Stimulated activated CD4-positive, alpha-beta T cell treated with anti-CD3 and anti-CD28 coated beads, Interleukin-15, amount 100 ng/mL, for 1 hour (primary cell): ENCODE measurements at places on chromosomes 2 and 18.

DNA sequence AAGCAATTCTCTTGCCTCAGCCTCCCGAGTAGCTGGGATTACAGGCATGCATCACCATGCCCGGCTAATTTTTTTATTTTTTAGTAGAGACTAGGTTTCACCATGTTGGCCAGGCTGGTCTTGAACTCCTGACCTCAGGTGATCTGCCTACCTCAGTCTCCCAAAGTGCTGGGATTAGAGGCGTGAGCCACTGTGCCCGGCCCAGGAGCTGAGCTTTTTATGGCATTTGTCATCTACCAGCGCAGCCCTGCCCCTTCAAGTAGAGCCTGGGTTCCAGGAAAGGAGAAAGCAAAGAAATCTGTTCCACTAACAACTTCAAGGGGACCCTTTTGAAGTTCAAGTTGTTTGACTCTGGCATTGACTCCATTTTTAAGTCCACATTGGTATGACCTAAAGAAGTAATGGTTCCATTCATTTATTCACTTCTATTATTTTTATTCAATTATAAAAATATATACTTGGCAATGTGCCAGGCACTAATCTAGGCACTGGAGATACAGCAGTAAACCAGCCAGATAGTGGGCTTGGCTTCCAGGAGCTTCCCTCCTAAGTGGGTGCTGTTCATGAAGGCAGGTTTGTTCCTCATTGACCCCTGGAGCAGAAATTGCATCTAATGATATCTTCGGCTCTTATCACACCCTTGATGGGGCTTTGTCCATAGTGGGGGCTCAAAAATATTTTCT lies 8.0 kb upstream of the SFTPB start:
- no peak for DNase-seq

- DNase-seq = no peak
Measured at GRCh38 chr18:8006979-8007378, 439.9 kb downstream of the PTPRM start.

DNA sequence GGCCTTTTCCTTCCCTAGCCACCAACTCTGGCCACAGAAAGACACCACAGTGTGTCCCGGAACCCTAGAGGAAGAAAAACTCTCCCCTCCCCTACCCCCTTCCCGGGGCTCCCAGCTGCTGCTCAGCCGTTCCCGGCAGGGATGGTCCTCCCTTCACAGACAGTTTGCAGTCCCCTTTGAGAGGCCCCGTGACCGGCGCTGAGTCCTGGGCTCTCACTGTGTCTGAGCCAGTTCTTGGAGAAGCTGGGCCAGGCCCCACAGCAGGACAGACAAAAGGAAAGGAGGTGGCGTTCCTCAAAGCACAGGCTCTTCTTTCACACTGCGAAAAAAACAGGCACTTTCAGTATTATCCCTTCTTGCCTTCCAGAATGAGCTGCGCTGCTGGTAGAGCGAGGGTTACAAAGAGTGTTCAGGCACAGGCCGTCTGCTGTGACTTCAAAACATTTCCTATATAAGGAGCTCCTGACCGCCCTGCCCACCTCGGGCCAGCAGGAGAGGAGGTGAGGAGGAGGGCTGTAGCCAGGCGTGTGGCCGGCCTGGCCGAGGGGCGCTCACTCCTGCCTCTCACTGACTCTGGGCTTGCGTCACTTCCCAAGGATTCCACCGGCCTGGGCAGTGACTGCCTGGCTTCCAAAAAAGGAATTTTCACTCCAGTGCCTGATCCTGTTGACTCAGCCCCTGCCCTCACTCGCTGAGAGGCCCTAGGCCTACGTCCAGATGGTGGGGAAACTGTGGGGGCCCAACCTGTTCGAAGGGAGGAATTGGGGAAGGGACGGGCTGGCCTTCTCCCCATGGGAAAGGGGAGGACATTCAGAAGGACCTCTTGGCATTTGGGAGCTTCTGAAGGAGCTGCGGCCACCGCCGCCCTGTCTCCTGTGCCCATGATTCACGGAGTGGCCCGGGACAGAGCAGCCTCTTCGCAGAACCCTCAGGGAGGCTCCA lies 24.9 kb downstream of the CIDEA start:
- no peak for DNase-seq

- DNase-seq = no peak
Measured at GRCh38 chr2:74548900-74549826, 4.6 kb downstream of the LOXL3 start.

DNA sequence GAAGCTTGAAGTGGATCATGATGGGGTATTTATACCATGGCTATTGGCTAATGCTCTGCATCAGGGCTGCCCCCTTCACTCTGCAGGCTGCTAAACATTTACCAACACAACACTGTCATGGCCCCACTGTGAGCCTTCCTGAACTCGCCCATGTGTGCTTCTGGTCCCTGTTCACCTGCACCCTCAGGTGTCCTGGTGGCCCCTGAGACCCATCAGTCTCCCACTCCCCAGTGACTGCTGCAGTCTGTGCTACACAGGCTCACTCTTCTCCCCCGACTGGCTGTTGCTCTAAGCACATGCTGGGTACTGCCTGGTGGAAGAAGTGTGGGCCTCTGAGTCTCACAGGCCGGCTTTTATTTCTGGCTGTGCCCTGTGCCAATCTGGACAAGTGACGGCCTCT lies 183.0 kb upstream of the HS6ST1 start:
- DNase-seq = no peak

DNA sequence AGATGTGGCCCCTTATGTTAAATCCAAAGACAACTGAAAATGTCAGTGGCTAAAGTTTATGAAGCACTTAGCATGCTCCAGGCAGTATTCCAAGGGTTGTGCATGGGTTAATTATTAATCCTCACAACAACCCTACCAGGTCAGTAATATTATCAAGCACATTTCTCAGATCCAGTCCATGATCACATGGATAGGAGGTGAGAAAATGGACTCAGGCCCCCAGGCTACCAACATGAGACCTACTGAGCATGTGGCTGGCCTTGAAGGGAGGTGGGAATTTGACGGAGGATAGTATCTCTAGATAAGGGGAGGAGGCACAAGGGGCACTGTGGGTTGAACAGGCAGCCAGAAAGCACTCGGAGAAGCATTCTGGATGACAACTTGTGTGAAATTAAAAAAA lies 412.0 kb downstream of the MEIS1 start:
- DNase-seq = no peak

GRCh38 chr18:23586249-23587196 lies at the start of gene NPC1:
TSS of gene NPC1 (minus strand) at chr18:23586506. CDS start at chr18:23586343, 163 bp downstream.
- DNase-seq = peak; percentile 81

DNA sequence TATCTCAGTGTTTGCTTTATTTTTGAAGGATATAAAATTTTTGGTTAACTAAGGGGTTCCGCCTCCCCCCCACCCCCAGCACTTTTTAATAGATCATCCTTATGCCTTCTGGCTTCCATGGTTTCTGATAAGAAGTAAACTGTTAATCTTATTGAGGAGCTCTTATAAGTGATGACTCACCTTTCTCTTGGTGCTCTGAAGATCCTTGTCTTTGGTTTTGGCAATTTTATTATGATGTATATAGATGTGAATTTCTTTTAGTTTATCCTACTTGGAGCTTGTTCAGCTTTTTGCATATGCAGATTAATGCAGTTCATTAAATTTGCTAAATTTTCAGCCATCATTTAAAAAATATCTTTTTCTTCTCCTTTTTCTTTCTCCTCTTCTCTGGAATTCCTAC lies 91.7 kb upstream of the CTAGE1 start:
- DNase-seq = no peak

- DNase-seq = peak; percentile 19
Measured at GRCh38 chr2:86368161-86368824, 30.9 kb upstream of the REEP1 start.

DNA sequence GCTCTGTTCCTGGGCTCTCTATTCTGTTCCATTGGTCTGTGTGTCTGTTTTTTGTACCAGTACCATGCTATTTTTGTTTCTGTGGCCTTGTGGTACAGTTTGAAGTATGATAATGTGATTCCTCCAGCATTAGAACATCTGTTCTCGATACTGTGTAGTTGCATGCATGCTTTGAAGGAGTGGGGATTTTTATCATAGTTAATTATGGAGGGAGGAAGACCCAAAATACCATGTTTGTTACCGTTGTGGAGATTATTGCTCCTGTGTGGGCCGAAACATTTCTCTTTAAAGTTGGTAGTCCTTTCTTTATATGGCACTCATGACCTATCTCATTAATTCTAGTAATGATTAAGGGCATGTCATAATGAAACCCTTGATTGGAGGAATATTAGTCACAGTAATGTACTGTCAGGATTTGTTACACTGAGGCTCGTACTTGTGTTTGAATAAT lies 87.6 kb downstream of the TTC27 start:
- DNase-seq = no peak

- DNase-seq = no peak
Measured at GRCh38 chr2:39995005-39995737, 216.1 kb upstream of the THUMPD2 start.

DNA sequence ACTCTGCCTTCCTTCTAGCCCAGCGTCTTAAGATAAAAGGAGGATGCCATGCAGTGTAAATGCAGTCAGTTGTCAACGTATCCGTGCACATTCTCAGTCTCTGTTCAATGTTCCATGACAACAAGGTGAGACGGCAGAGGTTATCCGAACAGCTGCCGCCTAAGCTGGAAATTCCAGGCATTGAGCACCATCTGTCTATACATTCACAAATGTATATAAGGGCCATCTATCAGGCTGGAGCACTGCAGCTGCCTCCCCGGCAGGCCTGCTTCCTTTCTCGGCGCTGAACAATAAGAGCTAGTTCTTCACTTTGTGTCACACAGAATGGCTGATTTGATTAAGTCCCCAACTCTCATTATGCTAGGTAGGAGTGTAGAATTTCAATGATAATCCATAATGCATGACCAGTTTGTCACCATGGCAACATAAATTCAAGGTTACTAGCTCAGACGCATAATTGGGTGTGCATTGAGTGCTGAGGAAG lies 282.2 kb upstream of the SOX11 start:
- DNase-seq = no peak
